ENCODE measurements at places on chromosomes 6 and 20.

- DNase-seq, result no peak
Observed at GRCh38 chr20:58208944-58209343, 19.5 kb downstream of the ANKRD60 start.

GRCh38 chr6:36958775-36959554 is 4.4 kb downstream of the PI16 start:
- no peak for DNase-seq

- DNase-seq, result no peak
Observed at GRCh38 chr6:74979065-74979766, 226.6 kb downstream of the COL12A1 start.

GRCh38 chr6:79239536-79240168 is 5.2 kb upstream of the HMGN3 start:
- no peak for DNase-seq

DNA sequence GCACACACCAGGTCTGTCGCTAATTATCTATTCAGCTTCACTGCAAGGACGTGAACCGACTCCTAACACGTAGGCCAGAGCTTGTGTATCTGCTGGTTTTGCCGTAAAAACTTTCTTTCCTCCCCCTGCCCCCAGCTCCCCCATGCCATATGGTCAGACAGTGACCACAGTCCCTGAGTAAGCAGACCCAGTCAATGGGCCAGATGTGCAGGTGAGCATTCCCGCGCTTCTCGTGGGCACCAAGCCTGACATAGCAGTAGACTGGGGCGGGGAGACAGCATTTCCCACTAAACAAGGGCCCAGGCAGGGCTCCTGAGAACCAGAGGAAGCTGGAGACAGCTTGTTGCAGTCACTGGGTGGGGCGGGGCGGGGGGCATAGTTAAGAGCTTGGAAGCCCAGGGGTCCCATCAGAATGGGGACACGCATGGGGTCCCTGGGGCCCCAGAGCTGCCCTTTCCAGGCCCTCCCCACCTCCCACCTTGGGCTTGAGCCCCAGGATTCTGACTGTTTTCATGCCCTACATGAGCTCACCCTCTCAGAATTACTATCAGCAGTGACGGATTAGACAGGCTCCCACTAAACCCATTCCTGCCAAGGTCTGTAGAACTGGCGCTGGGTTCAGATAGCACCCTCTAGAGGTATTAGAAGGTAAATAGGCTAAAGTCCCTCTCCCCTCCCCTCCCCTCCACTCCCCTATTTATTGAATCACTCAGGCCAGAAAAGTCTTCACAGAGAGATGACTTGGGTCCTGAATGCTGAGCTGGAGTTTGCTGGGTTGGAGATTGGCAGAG is 51.8 kb downstream of the CDH26 start:
- no peak for DNase-seq

DNA sequence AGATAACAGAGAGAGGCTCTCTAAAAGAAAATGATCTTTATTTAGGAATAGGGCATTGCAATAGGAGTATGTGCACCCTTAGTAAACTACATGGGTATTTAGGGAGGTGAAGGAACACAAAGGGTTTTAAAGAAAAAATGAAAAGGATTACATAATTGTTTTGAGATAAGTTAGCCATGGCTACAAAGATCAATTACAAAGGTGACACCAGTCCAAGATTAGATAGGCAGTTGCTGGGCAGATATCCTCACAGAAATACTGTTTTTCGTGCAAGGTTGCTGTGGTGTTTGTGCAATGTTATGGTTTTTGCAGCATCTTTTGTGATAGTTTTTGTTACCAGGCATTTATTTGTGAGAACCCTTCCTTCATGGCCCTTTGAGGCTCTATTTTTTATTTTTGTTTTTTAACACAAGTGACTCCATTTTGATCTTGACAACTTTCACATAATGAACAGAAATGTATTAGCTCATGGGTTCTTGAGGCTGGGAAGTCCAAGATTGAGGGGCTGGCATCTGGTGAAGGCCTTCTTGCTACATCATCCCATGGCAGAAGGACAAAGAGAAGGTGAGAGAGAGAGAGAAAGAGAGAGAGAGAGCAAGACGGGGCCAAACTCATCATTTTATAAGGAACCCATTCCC is 5.6 kb upstream of the CCNC start:
- DNase-seq, result no peak

- DNase-seq, result peak; percentile 81
Observed at GRCh38 chr6:56902641-56903464, 52.1 kb upstream of the BEND6 start.

DNA sequence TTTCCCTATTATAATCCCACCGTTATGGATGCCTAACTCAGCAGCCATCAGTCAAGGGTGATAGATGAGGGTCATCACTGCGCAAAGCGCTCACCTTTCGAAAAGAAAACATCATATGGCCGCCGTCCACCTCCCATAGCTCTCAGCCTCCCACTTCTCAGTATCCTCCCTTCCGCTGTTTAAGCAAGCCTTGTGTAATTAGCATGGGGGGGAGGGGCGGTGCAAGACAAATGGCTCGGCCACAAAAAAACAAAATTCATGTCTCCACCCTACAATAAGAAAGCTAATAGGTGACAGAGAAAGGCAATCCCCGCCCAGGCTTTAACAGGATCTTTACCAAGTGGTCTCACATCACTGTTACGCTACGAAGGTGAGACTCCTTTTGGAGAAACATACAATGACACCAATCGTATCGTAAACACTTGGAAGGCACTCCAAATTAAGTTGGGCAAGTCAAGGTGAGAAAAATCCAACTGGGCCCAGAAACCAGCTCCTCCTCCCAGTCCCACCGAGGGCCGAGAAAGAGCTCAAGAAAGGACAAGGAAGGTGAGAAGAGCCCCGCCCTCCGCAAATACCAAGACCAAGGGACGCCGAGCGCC is 645 bp downstream of the DDX39B start:
- DNase-seq, result peak; percentile 42

DNA sequence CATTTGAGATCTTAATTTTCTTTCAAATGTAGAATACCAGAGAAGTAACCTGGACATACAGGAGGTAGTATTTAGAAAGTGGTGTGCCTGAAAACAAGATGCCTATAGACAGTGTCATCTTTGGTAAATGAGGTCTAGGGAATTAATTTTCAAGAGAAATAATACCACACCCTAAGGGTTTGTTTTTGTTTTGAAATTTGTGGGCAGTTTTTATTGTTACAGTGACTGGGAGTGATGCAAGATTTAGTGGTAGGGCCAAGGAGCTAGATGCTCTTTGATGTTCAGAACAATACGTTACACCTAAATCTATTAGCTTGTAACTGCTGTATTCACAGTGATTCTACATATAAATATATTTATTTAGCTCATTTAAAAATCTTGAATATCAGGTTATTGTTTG is 856.5 kb upstream of the MAP3K7 start:
- DNase-seq, result no peak

DNA sequence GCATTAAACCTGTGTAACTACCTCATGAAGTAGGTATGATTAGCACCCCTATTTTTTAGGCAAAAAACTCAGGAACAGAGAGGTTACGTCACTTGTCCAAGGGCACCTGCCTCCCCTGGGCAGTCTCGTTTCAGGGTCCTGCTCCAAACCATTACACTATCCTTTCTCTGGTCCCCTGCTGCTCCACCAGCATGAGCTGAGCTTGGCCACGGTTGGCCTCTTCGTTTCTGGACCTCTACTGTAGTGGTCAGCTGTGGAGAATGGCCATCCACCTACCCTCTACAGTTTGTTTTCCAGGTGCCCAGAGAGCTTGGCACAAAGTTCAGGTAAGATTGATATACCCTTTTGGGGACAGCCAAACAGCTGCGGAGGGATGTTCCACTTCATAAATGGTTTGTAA is 16.8 kb downstream of the COX4I2 start:
- no peak for DNase-seq

DNA sequence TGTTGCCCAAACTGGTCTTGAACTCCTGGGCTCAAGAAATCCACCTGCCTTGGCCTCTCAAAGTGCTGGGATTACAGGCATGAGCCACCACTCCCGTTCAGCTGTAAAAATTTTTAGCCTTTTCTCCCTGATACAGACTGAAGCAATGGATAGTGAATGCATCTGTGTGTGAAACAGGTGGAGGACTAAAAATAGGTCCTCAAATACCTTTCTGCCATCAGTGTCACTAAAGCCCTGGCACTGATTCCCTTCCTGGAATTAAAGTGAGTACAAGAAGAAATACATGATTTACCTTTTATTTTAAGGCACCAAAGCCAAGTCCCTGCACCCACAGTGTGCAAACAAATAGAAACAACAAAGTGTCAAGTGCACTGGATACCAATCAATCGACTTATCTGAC is 25.1 kb downstream of the TULP4 start:
- no peak for DNase-seq

GRCh38 chr6:150627585-150628025 is 27.9 kb downstream of the PLEKHG1 start:
- DNase-seq, result peak; percentile 6

DNA sequence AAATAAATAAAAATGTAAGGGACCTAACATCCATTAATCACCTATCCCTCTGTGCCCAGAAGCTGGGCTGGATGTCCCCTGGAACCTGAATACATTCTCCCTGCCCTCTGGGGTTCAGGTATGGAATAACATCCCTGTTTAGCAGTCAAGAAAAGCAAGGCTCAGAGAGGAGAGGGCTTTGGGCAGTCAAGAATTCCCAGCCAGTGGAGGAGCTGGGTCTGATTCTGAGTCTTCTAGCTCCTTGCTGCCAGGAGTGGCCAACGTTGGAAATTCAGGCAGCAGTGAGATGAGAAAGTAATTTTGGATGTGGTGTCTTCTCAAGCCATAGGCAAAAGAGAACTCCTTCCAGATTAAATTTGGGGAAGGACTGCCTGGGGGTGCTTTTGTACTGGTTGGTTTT is 42.6 kb upstream of the ZNFX1 start:
- no peak for DNase-seq

GRCh38 chr6:26103770-26104456 is 16.7 kb downstream of the HFE start:
- DNase-seq, result peak; percentile 95

GRCh38 chr20:33410081-33410742 is 8.9 kb upstream of the CDK5RAP1 start:
- no peak for DNase-seq

DNA sequence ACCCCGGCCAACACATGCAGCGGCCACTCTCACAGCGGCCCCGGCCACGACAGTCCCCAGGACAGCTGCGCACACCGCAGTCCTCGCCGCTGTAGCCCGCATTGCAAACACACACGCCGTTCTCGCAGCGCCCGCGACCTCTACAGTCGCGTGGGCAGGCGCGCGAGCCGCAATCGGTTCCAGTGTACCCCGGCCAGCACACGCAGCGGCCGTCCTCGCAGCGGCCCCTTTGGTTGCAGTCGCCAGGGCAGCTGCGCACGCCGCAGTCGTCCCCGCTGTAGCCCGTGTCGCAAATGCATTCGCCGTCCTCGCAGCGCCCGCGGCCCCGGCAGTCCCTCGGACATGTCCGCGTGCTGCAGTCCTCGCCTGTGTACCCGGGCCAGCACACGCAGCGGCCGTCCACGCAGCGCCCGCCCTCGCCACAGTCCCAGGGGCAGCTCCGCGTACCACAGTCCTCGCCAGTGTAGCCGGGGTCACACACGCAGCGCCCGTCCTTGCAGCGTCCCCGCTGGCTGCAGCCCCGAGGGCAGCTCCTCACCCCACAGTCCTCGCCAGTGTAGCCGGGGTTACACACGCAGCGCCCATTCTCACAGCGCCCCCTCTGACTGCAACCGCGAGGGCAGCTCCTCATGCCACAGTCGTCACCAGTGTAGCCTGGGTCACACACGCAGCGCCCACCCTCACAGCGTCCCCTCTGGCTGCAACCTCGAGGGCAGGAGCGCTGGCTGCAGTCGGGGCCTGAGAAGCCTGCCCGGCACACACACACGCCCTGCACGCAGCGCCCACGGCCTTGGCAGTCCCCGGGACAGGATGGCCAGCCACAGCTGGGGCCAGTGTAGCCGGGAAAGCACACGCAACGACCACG is 12.5 kb downstream of the TNXB start:
- DNase-seq, result no peak

- DNase-seq, result no peak
Observed at GRCh38 chr6:40804905-40805304, 217.7 kb upstream of the LRFN2 start.

DNA sequence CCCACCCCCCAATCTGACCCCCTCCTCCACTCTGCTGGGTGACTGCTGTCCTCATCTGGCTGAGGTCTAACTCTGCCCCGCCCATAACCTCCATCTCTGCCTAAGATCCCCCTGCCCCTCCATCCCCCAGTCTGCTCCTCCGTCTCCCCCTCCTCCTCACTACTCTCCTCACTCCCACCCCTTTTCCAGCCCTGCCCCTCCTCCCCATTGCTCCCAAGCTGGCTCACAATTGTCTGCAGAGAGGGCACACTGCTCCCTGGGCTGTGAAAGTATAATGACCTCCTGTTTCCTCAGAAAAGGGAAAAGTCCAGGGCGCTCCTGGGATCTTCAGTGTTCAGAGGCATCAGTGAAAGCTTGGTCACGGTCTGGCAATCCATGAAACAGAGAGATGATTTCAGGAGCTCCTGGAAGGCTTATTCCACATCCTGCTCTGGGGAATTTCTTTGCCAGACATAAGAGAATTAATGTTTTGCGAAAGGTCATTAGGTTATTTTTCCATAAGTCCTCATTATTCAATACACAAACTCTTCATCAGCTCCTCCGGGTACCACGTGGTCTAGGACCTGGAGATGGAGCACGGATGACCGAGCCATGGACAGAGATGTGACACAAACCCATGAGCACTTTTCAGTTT is 21.5 kb downstream of the CST5 start:
- DNase-seq, result no peak

DNA sequence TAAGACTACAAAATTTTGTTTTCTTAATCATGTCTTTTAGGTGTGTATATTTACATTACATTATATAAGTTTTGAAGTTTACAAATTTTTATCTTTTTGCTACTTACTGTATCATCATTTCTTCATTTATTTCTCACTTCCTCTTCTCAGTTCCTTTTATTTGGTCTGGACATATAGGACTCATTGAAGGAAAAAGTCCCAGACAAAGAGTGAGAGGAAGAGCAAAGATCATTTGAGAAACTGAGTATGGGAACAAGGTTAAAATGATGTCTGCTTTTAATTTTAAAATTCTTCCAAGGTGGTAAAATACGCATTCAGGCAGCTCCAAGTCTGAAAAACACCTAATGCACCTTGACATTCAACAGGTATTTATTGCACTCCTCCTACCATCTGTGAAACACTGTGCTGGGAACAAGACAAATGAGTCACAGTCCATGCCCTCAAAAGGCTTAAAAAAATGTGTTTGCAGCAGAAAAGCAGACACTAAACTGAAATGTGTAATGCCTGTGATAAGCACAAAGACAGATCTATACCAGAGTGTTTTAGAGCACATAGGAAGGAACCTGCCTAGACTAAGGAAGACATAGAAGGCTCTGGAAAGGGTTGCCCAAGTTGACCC is 63.2 kb downstream of the PKIB start:
- no peak for DNase-seq

GRCh38 chr6:87623248-87623647 is 33.3 kb downstream of the ORC3 start:
- DNase-seq, result peak; percentile 3

- peak; percentile 73 for DNase-seq
Observed at GRCh38 chr6:71351190-71351589, 62.6 kb downstream of the OGFRL1 start.

Data from foreskin fibroblast (primary cell).